Left renal pelvis (tissue), 4 donors: ENCODE measurements at places on chromosomes 2 and 18.

GRCh38 chr2:24613154-24613814 lies 122.2 kb downstream of the NCOA1 start:
- no peak for DNase-seq

DNA sequence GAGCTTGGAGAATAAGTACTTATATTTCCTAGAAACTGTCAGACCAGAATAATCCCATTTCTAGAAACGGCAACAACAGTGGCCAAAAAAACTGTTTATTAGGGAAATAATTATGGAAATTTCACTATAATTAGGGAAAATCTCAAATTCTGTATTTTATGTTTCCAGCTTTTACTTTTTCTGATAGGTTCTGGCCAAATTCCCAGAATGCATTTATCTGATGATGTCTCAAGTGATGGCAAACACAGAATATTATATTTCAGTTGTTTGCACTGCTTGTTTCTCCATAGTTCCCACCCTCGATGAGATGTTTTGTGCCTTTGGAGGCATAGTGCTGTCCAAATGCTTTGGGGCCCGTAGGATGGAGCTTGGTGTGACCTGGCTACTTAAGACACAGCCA lies 66.9 kb downstream of the AFF3 start:
- DNase-seq = no peak

- DNase-seq = no peak
Observed at GRCh38 chr2:7061450-7061789, 144.2 kb downstream of the RNF144A start.

GRCh38 chr2:29361231-29361630 lies 246.0 kb downstream of the CLIP4 start:
- no peak for DNase-seq

DNA sequence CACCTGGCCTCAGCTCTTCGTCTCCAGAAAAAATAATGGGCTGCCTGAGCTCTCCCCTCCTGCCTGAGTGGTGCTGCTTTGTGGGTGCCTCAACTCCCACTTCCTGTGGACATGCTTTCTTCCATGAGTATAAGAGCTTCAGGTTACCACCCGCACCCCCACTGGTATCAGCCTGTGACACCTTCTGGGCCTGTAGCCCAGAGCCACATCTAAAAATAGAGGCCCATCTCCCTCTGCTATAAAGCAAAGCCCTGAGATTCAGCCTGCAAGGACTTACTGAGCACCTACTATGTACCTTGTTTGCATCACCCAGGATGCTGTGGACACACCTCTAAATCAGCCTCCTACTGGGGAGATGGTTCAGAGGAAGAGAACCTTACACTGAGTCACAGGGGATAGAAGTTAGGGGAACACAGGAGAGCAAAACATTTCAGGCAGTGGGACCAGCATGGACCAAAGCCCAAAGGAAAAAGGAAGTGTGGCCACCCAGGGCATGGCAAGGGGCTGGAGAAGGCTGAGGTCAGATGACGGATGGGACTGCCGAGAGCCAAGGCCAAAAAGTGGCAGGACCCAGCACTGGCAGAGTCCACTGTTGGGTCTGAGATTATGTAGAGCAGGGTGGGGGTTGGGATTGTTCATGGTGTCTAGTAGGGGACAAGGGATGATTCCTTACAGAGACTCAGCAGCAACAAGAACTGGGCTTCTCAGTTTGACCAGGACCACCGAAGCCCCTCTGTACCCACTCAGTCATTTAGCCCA lies 123.7 kb upstream of the PPP1CB start:
- no peak for DNase-seq

GRCh38 chr2:196413821-196414274 lies 225.7 kb upstream of the CCDC150 start:
- no peak for DNase-seq

DNA sequence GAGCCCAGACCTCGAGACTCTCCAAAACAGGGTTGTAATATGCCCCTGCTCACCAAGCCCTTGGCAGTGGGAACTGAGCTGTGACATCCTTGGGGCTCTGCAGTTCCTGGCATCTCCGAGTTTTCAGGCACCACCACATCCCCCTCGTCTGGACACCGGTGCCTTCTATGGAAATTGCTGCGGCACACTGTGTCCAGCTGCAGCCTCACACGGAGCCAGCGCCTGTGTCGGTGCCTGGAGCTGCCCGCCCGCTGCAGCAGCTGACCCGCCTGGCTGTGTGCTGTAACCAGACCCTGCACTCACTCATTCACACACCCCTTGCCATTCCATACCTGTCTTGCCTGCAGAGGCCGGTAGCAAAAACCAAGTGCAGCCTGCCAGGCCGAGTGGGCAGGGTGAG lies 11.8 kb downstream of the IWS1 start:
- no peak for DNase-seq

DNA sequence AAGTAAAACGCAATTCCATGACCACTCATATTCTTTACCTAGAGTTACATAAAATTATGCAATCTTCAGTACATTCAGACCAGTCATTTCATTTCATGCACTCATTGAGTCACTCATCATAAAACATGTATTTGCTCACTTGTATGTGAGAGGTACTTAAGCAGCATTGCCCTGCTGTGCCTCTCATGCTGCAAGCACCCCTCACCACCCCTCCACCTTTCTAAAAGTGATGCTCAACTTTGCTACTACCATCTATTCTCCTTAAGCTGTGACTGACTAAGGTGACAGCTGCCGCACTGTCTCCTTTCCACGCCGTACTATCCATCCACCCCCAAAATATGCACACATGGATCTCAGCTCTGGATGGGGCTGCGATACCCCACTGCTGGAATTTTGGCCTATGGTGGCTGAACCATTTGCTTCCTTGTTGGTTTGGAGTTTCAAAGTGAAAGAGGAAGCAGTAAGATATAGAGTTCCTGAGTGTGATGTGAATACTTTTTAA lies 7.2 kb downstream of the ARHGAP25 start:
- DNase-seq = no peak

DNA sequence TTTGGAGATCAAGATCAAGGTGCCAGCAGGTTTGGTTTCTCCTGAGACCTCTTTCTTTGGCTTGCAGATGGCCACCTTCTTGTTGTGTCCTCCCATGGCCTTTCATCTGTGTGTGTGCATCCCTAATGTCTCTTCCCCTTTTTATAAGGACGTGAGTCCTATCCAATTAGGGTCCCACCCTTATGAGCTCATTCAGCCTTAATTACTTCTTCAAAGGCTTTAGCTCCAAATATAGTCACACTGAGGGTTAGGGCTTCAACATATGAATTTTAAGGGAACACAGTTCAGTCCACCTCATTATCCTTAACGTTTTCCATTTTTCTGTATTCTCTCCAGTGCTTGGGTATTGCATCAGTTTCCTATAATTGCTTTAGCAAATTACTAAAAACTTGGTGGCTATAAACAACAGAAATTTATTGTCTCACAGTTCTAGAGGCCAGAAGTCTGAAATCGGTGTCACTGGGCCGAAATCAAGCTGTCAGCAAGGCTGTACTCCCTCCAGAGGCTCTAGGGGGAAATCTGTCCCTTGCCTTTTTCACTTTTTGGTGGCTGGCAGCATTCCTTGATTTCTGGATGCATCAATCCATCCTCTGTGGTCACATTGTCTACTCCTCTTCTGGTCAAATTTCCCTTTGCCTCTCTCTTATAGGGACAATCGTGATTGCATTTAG lies 34.1 kb downstream of the CDC42EP3 start:
- no peak for DNase-seq

DNA sequence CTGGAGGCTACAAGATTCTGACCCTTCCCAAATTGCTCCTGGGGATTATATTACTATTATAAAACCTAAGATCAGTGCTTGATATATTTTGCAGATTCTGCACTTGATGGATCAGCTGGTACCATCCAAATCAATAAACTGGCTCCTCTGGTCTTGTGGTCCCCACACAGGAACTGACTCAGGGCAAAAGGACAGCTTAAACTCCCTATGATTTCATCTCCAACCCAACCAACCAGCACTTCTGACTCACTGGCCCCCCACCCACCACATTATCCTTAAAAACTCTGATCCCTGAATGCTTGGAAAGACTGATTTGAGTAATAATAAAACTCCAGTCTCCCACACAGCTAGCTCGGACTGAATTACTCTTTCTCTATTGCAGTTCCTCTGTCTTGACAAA lies 82.1 kb downstream of the TMEM163 start:
- no peak for DNase-seq

GRCh38 chr2:150742094-150742493 lies 254.6 kb upstream of the RND3 start:
- no peak for DNase-seq

GRCh38 chr2:44941551-44942234 lies at the start of gene SIX3:
Gene SIX3, plus strand, starts transcription at chr2:44941702. Its CDS starts 403 bp downstream, at chr2:44942105.
- DNase-seq = no peak

DNA sequence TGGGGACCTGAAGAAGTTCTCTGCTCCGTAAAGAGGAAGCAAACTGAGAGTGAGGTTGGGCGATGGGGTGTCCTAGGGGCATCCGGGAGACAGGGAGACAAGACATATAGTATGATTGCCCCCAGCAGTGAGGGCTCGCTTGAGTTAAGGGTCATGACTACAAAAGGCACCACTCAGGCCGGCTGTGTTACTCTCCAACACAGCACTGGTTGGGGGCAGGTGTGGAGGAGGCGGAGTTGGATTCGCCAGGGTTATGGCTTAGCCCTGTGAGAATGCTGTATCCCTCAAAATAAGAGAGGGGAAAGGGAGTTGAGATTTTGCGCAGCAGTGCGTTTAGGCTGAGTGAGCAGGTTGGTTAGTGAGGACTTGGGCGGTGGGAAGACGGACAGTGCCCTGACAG lies 12.0 kb downstream of the DYSF start:
- DNase-seq = no peak

DNA sequence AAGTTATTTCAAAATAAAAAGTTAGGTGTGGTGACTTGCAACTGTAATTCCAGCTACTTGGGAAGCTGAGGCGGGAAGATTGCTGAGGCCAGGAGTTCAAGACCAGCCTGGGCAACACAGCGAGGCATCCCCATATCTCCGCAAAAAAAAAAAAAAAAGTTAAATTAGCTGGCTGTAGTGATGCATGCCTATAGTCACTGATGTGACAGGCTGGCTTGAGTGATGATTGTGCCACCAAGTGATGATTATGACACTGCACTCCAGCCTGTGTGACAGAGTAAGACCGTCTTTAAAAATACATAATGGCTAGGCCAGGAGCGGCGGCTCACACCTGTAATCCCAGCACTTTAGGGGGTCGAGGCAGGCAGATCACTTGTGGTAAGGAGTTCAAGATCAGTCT lies 11.5 kb downstream of the SMPD4 start:
- no peak for DNase-seq

DNA sequence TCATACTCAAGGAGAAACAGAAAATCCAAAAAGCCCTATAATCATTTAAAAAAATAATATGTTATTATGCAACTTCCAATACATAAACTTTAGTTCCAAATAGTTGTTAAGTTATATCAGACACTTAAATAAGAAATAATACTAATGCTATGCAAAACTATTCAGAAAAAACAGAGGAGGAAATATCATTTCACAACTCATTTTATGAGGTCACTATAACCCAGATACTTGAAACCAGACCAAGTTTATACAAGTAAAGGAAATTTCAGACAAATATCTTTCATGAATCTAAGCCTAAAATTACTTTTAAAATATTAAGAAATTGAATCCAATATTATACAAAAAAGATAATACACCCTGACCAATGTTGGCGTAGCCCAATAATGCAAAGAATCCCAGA lies 260.8 kb downstream of the CD226 start:
- no peak for DNase-seq

GRCh38 chr2:207960090-207960489 lies 65.2 kb downstream of the PLEKHM3 start:
- no peak for DNase-seq

GRCh38 chr18:76456823-76457222 lies 38.2 kb downstream of the ZNF516 start:
- DNase-seq = no peak

DNA sequence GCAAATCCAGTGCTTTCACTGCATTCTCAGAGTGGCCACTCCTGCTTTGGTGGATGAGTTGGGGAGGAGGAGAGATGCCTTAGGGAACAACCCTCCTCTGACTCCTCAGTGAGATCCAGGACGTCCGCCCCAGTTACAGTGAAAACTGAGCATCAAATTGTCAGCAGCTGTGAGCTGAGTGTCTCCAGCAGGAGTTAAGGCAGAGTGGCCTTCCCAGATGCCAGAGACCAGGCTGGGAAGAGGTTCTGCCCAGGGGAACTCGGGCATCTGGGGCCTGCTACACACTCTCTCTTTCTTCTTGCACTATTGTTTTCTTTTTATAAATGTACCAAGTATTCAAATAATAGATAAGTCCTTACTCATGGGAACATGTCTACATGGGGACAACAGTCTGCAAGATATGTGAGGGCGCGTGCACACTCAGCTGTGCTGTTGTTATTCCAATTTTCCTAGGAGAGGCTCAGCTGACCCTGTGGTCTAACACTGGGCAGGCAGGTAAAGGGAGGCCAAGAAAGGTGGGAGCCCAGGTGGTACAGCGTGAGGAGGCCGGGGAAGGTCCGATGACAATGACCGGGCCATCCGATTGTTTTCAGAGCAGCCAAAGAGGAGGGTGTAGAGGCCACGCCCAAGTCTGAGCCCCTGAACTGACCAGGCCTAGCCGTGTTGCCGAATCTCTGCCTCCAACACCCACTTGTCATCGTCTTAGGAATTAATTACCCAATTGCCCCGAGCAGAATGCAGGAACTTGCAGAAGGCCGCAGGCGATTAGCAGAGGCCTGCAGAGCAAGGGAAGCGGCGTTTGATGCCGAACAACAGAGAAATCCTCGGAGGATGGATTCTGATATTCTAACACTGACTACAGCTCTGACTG lies 166.9 kb downstream of the ANAPC1 start:
- no peak for DNase-seq

GRCh38 chr2:20430461-20431300 lies 16.2 kb upstream of the RHOB start:
- DNase-seq = no peak

DNA sequence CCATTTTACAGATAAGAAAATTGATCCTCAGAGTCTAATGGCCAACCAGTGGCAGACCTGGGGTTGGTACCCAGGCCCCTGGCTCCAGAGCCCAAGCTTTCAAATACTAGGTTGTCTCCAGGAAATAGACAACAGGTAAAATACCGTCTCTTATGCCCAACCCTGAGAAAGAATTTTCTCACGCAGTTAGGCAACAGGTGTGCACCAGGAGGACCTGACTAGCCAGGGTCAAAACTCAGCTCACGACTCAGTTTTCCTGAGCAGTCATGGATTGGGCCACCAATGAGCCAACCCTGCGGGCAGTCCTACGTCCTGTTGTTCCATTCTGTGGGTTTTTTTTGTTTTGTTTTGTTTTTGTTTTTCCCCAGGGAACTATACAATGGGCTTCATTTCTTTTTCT lies 13.5 kb downstream of the TRIB2 start:
- no peak for DNase-seq

DNA sequence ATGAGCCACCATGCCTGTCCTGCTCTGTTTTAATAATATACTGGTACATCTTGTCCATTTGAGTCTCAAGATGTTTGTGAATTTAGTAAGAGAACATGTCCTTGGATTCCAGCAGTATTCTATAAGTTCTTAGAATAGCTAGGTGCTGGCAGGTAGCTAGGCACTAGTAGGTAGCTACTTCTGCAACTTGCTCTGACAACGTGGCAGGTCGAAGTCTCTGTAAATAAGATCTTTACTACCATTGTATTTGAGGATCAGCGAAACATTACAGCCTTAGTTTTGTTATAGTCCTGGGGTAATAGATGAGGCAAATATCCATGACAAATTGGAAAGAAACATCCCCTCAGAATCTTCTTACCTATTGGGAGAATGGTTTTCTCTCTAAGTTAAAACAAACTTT lies 14.2 kb upstream of the PRELID3A start:
- DNase-seq = no peak
